ENCODE measurements at places on chromosomes 3 and 15.

GRCh38 chr15:57079446-57079845 is 161.0 kb downstream of the TCF12 start:
- no peak for DNase-seq

GRCh38 chr15:73550190-73550589 is 83.0 kb downstream of the NPTN start:
- no peak for DNase-seq

- DNase-seq: no peak
Measured at GRCh38 chr3:152096280-152096906, 172.3 kb upstream of the MBNL1 start.

DNA sequence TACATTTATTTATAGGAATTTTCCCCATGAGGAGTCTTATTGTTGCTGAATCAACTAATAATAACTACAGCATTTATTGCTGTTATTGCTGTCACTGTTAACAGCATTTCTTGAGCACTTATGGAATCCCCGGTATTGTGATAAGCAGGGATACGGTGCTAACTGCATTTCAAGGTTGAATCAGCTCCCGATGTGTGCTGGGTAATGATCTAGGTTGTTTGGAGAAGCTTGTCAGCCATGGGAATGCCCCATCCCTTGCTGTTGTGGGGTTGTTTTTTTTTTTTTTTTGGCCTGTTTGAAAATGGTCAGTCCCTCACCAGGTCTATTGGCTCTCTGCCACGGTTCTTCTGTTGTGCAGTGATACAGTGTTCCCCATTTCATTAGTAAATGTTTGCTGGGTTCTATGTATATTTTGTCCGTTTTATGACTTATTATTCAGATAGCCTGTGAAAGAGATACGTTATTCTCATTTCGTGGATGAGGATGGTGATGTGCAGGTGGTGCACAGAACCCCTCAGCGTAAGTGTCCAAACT is 48.5 kb downstream of the MED12L start:
- DNase-seq: no peak

- no peak for DNase-seq
Measured at GRCh38 chr15:28219116-28219515, 102.9 kb downstream of the HERC2 start.

GRCh38 chr3:71443332-71443731 is 140.2 kb downstream of the FOXP1 start:
- no peak for DNase-seq

- no peak for DNase-seq
Measured at GRCh38 chr3:114411190-114411668, 117.4 kb downstream of the TIGIT start.

DNA sequence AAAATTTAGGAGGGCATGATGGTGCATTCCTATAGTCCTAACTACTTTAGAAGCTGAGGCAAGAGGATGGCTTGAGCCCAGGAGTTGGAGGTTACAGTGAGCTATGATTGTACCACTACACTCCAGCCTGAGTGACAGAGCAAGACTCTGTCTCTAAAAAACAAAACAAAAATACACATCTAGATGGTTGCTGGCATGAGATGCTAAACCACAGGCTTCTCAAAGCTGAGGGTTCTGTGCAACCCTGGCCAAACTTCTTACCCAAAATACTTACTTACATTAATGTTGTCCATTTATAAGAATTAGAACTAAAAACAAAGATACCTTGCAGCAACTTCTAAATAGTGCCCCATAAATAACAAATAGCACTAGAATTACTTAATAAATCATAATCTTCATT is 14.3 kb upstream of the ARHGEF3 start:
- no peak for DNase-seq
